ENCODE measurements at places on chromosomes 2 and 18.
A peak's percentile ranks its signal among the peaks of the same experiment; 100 is the strongest.

DNA sequence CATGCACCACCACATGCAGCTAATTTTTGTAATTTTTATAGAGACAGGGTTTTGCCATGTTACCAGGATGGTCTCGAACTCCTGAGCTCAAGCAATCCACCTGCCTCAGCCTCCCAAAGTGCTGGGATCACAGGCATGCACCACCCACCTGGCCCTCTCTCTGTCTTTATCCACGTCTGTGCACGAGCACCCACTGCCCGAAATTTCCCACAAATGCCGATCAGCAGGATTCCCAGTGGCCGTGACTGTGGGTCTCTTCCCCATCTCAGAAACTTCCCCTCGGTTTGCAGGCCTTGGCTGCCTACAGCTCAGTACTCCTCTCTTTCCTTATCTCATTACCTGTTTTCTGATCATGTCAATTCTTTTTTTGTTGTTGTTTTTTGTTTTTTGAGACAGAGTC is 217.3 kb downstream of the TTC32 start:
- no peak for DNase-seq

DNA sequence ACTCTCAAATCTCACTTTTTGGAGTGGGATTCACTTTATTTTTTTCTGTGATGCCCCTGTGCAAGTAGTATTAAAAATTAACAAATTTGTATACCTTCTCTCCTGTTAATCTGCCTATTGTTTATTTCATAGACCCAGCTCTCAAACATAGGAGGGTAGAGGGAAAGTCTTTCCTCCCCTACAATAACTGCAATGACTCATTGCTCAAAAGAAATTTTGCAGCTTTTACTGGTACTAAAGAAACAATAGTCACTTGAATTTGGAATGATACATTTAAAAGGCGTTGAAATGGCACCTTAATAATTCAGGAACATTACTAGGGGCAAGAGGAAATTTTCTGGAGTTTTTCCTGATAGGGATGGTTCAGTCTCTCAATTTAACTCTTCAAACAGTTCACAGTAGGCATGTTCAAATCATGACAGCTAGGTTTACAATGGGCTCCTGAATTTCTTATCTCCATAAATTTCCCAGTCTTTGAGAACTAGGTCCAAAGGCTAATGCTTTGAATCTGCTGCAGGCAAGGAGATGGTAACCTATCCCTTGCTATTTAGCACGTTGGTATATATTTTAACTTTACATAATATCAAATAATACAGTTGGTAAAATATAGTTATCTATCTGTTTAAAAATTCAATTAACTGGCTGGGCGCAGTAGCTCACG is 88.8 kb downstream of the CHN1 start:
- no peak for DNase-seq

GRCh38 chr2:138028538-138028937 is 64.3 kb downstream of the HNMT start:
- DNase-seq = peak; percentile 30

DNA sequence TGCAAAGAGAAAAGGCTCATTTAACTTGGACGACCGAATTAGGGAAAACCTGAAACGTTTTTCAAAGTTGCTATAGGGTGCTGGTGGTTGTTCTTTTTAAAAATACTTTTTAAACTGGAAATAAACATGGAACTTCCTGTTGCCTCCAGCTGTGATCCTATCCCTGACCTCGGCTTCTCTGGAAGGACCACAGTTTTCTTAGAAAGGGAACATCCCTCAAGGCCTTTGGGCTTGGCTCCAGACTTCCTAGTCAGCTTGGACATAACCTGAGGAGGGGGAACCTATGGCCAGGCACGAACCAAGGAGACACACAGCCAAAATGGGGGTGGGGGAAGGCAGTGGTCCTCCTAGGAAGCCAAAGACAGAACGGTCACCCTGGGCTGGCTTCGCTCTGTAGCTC is 57.7 kb downstream of the CENPO start:
- DNase-seq = no peak

DNA sequence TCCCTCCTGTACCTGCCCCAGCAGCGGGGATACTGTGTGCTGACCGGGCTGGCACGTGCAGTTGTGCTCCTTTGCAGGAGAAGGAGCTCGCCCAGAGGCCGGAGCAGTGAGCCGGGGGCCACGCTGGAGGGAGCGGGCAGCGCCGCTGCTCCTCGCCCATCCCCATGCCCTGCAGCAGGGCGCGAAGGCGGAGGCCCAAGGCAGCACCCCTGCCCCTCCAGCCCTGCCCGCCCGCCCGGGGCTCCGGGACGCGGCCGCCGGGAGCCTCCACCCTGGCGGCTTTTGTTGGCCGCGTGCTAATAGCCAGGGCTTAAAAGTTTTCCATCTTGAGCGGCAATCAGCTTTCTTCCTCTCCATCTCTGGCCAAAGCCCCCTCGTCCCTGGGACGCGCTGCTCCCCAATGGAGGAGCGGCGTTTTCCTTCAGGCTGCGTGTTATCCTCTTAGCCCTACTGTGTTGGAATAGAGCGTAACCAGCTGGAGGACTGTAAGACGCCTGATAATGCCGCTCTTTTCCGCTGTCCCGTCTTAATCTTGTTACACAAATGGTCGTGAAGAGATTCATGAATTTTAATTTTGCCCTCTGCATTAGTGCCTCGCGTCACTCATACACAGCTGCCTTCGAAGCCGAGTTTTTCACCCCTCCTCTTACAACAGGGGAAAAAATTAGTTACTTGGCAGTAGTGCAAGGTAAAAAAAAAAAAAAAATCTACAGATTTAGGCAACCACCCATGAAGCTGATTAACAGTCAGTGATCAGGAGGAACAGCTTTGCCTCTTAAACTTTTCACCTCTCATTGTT is 172.9 kb upstream of the SIX3 start:
- DNase-seq = no peak

- no peak for DNase-seq
Observed at GRCh38 chr18:78073275-78073674, 823.6 kb downstream of the GALR1 start.

DNA sequence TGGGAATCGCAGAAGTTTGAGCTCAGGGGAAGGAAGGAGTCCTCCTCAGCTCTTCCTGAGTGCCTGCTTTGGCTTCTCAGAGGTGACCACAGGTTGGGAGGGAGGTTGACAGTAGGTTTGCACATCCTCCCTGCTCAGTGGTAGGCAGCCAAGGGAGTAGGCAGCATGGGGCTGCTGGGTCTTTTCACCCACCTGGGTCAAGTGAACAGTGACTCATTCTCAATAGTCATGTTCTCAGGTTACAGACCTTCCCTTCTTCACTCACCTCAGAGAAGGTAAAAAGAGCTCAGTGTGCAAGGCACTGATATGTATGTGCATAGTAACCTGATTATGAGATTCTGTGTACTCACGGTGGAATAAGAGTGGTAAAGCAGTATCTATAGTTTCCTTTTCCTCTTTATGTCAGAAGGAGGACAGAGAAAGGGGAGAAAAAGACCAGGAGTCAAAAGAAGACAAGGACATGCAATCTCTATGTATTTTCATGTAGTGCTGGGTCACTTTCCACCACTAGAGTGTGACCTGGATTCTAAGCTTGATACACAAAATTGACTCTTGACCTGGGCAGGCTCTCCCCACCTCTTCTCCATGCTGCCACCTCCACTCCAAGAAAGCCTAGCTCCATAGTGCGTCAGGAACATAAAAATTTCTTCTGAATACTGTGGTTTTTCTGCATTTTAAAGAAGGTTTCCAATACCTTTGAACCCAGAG is 36.5 kb upstream of the ASNSD1 start:
- no peak for DNase-seq

DNA sequence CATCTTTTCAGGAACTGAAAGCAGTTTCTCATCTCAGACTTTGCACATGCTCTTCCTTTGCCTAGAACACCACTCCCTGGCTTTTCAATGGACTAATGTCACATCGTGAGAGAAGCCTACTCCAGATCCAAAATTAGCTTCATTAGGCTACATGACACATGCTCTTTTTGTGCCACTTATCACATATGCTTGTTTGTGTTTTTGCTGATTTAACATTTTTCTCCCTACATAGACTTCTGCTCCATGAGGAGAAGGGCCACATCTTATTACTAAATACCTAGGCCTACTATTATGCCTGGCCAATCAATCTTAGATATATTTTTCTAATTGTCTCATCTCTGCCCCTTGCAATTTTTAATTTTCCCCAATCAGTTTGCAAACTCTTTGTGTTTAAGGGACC is 186.4 kb upstream of the LHCGR start:
- no peak for DNase-seq

- no peak for DNase-seq
Observed at GRCh38 chr2:15693926-15694588, 102.4 kb downstream of the DDX1 start.

- no peak for DNase-seq
Observed at GRCh38 chr2:140262908-140263307, 1482.7 kb upstream of the NXPH2 start.

- DNase-seq = no peak
Observed at GRCh38 chr18:57846258-57846657, 43.1 kb upstream of the ATP8B1 start.

DNA sequence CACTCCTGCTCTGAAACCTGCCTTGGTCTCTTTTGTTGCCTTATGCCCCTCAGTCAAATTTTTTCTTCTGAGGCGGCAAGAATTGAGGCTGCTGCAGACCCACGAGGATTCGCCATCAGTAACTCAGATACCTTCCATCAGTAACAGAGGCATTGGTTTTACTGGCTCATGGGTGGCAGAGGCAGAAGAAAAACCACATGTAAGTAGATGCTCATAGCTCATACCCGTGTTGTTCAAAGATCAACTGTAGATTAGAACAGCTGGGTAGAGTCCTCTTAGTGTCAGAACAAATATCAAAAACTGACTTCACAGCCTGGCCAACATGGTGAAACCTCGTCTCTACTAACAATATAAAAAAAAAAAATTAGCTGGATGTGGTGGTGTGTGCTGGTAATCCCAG is 598.0 kb upstream of the SOX11 start:
- DNase-seq = no peak

- DNase-seq = no peak
Observed at GRCh38 chr2:46305767-46306166, 8.6 kb downstream of the EPAS1 start.

DNA sequence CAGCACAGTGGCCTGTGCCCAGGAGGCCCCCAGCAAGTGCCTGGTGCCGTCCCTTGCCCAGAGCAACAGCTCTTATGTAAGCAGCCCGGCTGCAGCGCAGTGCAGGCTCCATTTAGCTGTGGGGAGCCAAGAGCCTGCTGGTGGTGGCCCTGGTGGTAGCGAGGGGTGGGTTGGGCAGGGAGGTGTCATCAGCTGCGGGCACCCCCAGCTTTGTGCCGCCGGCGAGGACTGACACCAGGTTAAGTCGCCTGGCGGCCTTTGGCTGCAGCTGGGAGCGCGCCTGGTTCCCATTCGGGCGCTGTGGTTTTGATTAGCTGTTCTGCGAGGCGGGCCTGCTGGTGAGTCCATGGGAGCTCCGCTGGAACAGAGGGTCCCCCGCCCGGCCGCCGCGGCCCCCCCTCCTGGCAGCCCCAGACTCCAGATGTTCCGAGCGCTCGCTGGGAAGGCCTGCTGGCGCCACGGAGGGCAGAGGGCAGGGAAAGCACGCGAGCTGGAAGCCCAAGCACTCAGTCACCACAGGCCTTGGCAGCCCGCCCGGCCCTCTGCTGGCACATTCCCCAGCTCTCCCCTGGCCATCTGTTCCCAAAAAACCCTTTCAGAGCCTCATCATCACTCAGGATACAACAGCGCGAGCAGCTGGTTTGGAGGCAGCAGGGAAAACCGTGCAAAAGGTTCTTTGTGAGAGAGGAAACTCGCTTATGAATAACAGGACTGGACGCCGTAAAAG is 18.4 kb downstream of the ATOH8 start:
- no peak for DNase-seq

- no peak for DNase-seq
Observed at GRCh38 chr18:46794607-46795006, 37.8 kb upstream of the ST8SIA5 start.

Measured in CD4-positive, alpha-beta T cell treated with Interleukin-15 for 1 hour (primary cell).